ENCODE measurements at places on chromosomes 16 and 17.
A peak's percentile ranks its signal among the peaks of the same experiment; 100 is the strongest.

DNA sequence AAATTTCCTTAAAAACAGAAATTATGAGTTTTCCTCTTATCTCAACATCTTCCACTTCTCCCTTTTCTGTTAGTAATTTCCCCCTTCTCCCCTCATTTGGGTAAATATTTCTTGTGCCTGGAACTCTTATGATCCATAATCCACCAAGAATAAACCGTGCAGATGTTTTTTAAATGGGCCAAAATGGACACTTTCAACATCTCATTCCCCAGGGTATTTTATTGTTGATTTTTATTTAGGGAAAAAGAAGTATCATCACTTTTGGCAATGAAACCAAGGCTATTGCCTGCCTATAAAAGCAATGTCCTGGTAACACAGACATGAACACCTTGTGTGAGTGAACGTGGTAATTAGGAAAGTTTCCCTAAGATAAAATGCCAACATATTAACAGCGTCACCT is 54.6 kb downstream of the IRX6 start:
- DNase-seq = no peak

GRCh38 chr16:68234188-68235107 is 1.5 kb downstream of the ESRP2 start:
- DNase-seq = no peak

GRCh38 chr16:766820-767640 is 6.5 kb downstream of the MSLN start:
- no peak for DNase-seq

DNA sequence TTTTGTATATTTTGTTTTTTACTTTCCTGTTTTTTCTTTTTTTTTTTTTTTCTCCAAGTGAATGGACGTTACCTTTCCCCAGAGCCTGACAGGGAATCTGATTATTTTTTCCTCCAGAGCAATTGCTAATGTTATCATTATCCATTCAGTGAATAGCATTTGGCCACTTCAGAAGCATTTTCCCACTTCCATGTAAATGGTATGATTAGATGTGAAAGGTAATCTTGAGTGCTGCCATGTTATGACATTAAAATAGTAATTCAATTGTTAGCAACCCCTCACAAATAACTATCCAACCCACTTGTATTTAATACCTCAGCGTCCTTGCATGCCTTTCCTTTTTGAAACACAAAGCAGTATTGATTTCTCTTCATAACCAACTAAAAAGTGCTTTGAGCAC is 1243.8 kb downstream of the CDH8 start:
- DNase-seq = no peak

GRCh38 chr17:74758848-74759168 is 10.4 kb downstream of the NHERF1 start:
- peak; percentile 60 for DNase-seq

GRCh38 chr17:73603971-73604370 is 40.3 kb downstream of the SDK2 start:
- DNase-seq = no peak

DNA sequence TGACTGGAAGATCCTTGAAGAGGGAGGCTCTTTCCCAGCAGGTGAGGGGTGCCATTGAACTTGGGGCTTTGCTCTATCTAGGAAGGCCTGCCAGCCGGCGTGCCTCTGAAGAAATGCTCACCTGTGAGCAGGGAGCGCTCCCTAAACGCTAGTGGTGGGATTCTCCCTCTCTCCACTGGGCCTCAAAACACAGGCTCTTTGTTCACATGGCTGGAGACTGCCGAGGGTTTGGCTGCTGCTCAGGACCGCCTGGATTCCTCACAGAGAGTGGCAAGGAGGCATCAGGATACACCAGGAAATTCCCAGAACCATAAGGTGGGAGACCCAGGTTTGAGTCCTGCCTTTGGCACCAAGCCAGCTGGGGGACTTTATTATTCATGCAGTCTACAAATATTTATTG is 17.6 kb upstream of the TMEM11 start:
- DNase-seq = no peak

DNA sequence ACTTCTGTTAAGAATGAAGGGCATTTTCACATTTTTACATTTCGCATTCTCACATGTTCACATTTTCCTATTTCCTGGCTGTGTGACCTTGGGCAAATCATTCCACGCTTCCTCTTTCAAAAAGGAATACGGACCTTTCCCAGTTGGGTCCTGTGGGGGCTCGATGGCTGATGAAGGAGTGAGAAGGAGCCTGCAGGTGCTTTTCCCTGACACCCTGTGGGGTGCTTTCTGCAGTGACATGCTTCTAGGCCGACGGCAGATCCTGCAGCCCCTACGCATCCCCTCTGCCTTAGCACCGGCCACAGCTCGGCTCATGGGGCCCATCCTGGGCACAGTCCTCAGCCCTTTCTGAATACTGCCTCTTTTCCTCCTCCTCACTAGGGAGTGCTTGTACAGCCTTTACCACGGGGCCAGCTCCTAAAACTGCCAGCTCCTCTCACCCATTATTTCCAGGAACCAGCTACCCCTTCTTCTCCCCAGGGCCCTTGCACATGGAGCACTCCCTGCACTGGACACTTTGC is 91.0 kb downstream of the FOXL1 start:
- no peak for DNase-seq

GRCh38 chr16:67202956-67203493 is 4.1 kb downstream of the ELMO3 start:
- no peak for DNase-seq

DNA sequence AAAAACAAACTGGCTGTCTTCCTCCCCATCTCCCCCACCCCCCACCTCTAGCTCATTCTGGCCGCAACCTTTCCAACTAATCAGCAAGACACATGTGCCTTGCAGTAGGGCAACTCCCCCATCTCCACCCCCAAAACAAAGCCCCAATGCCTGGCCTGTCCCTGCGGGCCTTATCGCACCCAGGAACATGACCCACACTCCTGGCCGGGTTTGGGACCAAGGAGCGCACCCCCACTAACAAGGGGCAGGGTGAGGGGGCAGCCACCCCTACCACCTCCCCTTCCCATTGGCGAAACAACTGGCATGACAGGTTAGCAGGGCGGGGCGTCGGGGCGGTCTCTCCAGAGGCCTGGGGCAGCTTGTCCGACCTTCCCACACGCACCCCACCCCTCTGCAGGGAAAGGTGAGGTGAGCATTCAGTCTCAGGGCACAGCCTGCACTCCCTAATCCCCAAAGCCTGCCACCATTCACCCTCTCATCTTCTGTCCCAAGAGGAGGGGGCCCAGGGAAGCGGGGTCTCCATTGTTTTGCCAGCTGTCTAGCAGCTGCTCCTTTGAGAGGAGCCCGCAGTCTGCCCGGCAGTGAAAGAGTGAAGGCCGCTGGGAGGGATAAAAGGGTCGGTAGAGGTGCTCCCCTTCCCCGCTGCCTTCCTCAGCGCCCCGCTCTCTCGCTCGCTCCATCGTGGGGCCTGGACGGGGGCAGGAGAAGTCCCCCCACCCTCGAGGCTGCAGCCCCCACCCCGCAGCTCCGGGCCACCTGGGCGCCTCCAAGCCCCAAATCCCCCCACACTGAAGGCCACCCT is 765 bp downstream of the MYO18A start:
- no peak for DNase-seq

DNA sequence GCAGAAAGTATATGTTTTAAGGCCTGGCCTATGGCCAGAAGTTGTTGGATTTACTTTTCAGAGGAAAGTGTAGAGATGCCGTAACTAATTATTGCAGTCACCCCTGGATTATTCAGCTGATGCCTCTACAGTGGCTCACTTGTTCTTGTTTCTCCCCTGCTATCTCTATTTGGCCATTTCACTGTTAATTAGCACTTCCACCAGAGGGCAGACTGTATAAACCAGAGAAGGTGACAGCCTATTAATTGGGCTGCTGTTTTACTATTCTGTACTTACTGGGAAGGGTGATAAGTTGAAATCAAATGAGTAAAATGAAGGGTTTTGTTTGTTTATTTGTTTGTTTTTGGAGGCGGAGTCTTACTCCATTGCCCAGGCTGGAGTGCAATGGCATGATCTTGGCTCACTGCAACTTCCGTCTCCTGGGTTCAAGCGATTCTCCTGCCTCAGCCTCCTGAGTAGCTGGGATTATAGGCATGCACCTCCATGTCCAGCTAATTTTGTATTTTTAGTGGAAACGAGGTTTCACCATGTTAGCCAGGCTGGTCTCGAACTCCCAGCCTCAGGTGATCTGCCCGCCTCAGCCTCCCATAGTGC is 66.0 kb downstream of the CDK12 start:
- no peak for DNase-seq

DNA sequence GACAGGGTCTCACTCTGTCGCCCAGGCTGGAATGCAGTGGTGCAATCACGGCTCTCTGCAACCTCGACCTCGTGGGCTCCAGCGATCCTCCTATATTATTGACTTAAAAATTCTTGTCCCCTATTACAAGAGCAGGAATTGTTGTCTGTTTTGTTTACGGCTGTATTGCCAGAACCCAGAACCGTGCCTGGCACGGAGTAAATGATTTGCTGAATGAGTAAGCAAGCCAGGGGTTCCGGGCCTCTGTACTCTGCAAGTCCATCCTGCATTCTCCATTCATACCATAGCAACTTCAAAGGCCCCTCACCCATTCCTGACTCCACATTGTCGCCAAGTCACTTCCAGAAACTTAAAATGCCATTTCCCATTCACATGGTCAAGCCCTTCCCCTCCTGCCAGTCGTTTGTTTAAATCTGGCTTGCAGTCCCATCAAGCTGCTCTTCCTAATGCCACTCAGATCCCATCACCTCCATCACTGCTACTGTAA is 6.9 kb downstream of the ADCY9 start:
- no peak for DNase-seq

DNA sequence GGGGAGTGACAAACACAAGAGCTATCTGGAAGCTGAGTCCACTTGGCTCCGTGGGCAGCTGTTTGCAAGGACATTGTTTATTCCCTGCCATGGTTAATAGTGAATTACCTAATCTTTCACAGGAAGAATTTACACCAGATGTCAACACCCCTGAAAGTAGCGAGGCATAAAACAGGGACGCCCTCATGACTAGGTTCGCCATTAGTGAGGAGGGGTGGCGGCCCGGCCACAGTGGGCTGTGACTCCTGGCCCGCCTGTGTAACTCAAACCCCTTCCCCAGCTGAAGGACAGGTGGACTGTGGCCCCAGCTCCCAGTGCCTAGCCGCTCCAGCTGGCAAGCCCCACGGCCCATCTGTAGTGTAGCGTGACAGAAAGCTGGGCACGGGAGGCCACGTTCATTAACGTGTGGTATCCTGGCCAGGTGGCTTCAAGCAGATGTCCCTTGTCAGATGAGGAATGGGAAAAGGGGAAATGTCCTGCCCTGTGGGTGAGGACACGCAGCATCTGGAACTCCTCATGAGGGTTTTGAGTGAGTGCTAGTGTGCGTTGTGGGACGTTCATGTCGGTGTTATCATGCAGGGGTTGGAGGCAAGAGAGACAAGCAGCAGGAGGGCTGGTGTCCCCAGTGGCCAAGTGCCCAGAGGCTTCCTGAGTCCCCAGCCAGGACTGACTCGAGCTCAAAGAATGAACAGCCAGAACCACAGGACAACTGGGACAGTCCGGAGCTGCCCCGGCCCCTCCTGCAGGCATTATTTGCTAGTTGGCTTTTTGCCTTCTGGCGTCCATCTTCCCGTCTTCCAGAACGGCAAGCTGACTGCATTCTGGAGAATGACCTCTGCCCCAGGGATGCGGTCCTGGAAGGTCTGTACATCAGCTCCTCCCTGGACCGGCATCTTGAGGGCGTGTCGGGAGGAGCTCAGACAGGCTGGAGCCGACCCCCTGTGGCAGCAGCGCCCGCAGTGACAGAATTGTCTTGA is 19.2 kb downstream of the KDM8 start:
- DNase-seq = no peak

- DNase-seq = no peak
Observed at GRCh38 chr16:2774161-2774891, 2.8 kb downstream of the ELOB start.

DNA sequence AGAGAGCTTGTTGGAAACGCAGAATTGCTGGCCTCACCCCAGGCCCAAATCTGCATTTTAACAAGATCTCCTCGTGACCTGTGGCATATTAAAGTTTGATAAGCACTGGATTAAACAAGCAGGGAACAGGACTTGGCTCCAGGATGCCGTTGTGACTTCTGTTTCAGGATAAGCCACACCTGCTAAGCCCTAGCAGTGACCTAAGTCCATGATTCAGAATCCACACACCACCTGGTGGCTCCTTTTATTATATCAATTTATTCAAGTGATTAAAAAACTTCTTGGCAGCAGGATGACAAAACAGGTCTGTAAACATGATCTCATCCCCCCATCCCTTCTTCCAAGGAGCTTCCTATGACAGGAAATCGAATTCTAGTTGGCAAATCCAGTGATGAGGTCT is 9.1 kb downstream of the NAGPA start:
- DNase-seq = no peak

DNA sequence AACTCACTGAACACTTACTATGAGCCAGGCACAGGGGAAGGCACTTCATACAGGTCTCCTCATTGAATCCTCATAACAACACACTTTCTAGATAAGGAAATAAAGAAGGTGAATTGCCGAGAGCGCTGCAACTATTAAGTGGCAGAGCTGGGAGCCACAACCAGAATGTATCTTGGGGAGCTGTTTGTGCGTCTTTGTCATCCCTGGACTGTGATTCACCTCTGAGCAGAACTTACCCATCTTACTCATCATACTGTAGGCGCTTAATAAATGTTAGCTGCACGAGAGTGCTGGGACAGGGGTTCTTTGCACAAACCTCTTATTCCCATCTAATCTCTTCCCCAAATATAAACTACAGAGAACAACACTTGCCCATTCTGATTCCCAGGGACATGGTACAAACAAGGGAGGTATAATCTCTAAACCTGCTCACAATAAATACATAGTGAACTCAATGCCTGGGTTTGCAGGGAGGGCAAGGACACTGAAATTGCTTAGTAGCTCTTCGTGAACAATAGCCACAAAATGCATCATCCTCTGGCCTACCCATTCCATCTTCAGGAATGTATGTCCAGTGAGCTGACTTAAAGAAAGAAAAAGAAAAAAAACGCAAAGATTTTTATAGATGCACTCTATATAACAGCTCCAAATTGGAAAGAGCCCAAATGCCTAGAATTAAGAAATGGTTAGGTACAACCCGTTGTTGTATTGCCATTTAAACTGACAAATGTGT is 43.0 kb downstream of the MYO18A start:
- DNase-seq = no peak

Measured in frontal cortex (tissue), 4 donors.